ENCODE measurements at places on chromosomes 12 and 14. TPM values are rescaled to one million over a fixed set of nuclear protein-coding genes. Genes with fewer than 3 reads are reported as not detected.

The KSR2 gene
- total RNA-seq: not detected

DNA sequence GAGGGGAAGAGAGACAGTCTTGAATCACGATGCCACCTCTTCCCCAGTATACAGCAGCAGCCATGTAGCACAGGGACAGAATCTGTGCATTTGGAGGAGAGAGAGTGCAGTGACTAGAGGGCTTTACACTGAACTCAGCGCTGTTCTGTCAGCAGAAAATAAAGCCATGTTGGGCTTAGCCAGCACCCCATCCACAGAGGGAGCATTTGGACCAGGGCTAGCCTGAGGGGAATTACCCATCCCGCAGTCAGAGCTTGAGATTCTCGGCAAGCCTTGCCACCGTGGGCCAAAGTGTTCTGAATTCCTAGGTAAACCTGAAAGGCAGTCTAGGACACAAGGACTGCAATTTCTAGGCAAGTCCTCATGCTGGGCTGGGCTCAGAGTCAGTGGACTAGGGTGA lies 120.4 kb upstream of the CNOT2 start:
- no peak for DNase-seq

The SUOX gene
- total RNA-seq: 19.4 TPM

The C14orf180 gene
- not detected for total RNA-seq

DNA sequence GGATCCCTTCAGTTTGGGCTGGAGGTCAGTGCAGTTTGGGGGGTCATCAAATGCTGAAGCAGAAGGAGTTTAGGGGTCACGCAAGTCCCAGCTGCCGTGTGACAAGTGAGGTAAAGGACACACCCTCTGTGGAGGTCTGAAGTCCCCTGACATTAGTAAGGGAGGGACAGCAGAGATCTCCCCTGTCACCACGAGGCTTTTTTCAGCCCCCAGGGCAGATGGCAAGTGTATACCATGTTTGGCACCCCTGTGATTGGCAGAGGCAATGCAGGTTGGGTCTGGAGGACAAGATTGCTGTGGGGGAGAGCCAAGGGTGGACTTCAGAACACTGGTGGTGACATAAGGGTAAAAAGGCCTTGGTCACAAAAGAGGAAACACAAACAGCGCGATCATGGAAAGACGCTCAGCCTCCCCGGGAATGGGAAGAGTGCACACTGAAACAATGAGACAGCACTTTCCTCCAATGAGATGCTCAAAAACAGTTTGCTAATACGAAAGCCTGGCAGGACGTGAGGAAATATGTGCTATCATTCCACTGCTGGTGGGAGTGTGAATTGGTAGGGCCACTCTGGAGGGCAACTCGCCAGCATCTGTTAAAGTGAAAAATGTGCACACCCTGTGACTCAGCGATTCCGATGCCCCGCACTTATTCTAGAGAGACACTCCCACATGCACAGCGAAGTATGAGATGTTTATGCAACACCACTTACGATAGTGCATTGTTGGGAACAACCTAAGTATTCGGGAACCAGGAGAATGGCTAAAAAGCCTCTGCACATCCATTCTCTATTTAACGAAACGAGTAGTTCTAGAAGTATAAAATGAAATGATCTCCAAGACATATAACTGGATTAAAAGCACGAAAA lies 14.4 kb upstream of the CD27 start:
- DNase-seq: peak; percentile 95

DNA sequence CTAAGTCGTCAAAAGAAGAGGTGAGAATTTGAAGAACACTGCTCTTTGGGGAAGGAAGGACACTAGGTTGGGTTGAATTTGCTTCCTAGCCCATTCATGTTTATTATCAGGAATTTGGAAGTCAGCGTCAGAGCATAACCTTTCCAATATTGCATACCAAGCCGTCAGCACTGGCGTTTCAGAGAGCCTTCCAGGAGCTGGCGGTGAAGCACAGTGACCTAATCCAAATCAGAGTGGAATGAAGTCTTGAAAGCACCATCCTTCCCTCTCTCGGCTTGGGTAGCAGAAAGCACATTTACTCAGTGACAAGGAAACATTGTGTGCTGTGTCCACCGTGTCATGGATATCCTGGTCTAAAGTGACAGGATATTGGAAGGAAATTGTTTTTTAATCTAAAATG lies 240.3 kb upstream of the PELI2 start:
- no peak for DNase-seq

The TAS2R7 gene
- total RNA-seq: not detected

DNA sequence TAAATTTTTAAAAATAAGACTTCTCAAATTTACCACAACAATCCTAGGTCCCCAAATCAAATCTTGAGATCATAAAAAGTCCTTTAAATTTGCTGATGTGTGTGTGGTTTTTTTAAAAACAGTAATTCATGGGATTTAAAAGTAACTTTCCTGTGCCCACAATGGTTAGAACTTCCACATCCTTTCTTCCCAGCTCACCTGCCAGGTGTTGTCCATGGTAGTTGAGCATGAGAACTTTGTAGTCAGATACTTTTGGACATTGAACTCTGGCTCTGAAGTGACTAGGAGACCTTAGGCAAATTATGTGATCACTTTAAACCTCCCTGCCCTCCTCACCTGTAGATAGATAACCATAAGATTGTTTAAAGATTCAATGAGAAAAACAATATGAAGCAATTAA lies 253.2 kb downstream of the NPAS3 start:
- DNase-seq: no peak

- DNase-seq: no peak
Observed at GRCh38 chr12:80846952-80847351, 90.8 kb downstream of the LIN7A start.

The TC2N gene
- 0.71 TPM for total RNA-seq

Measured in HFFc6 (cell line).